NCI-H1694 treated with DMSO at 0.1 percent for 48 hours (cell line): ENCODE measurements at places on chromosomes 6 and 20.

GRCh38 chr20:57622579-57623381 lies 2.6 kb upstream of the ZBP1 start:
- DNase-seq: peak; percentile 22

DNA sequence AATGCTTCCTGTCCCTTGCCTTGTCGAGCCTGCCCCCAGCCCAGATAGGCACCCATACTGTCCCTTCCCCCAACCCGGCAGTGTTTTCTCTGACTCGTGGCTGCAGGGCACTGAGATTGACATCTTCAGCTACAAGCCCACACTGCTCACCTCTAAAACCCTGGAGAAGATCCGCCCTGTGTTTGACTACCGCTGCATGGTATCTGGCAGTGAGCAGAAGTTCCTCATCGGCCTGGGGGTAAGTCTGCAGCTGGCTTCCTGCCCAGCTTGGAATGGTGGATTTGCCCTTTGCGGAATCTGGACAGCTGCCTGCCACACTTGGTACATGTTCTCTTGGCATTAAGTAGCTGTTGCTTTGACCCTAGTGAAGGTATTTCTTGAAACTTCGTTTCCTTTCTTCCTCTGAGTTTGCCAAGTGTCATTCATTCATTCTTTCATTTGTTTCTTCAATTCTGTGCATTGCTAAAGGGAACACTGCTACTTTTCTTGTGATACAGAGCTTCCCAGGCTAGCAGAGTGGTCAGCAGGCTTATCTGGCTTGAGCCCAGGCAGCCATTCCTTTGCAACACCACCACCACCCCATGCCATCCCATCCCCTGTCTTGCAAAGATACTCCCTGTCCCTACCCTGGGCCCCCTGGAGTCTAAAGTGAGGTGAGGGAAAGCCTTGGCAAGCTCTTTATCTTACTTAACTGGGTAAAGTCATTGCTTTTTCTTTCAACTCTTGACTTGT lies 26.2 kb downstream of the CCDC167 start:
- peak; percentile 30 for DNase-seq

- no peak for DNase-seq
These were observed at the start of gene LBP for GRCh38 chr20:38346247-38346651. LBP (plus strand) TSS chr20:38346482; CDS start chr20:38346517, 35 bp downstream.

GRCh38 chr20:46555370-46555956 lies 5.0 kb upstream of the OCSTAMP start:
- DNase-seq: no peak

DNA sequence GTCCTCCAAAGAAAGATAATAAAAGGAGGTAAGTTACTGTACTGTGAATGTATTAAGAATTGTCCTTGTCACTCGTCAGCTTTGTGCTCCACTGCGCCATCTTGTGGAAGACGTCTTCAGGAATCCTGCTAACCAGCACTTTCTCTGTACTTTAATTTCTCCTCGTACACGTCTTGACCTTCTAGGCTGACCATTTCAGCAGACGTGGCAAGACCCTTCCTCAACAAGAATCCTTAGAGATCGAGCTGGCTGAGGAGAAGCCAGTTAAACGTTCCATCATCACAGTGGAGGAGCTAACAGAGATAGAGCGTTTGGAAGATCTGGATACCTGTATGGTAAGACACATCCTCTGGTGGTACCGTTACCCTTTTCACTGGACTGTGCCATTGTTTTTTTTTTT lies 95.5 kb upstream of the SCGN start:
- peak; percentile 26 for DNase-seq

GRCh38 chr20:24699321-24700165 lies 230.1 kb downstream of the SYNDIG1 start:
- no peak for DNase-seq

GRCh38 chr6:169829786-169830185 lies 78.4 kb downstream of the ERMARD start:
- no peak for DNase-seq

DNA sequence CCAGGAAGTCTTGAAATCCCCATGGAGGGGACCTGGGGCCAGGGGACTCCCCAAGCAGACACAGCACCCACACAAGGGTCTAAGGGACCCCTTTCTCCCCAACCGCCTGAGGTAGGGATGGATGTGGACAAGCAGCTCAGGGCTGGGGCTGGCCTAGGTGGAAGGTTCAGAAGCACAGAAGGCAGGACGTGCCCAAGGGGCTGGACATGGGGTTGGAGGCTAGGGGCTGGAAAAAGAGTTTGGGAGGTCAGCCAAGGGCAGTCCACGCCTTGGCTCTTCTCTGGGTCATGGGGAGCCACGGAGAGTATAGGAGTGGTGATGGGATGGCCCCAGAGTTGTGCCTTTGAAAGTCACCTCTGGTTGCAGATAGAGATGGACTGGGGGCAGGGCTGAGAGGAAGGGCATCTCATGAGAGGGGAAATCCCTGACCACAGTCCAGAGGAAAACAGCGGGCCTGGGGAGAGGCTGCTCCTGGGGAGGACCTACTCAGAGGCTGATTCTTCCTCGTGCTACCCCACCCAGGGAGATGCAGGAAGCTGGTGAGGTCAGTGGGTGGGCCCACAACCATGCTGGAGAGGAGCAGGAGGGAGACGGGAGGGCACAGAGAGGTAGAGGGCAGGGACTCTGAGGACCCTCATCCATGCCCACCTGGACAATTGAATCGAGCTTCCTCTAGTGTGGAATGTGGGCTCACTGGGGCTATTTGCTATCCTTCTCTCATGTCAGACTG lies 2.5 kb upstream of the HSPA12B start:
- DNase-seq: no peak

GRCh38 chr20:43960231-43960630 lies 45.6 kb downstream of the TOX2 start:
- DNase-seq: no peak

- DNase-seq: no peak
These were observed 37.7 kb downstream of the GRM4 start for GRCh38 chr6:34108176-34108575.

DNA sequence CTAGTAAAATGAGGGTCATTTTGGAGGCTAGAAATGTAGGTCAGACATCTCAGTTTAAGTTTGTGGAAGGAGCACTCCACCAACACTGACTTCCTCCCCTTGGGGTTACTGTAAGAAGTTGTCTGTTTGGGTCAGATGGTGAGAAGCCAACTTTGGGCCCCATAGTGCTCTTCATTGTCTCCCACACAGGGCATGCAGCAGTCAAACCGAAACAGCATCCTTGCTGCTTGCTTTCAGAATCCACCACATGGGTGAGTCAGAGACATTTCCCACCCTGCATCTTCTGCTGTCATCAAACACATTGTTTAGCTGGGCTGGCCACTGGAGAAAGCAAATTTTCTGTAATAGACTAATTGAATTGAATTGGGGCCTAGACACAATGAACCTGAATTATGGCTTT lies 16.8 kb downstream of the IL17F start:
- no peak for DNase-seq

DNA sequence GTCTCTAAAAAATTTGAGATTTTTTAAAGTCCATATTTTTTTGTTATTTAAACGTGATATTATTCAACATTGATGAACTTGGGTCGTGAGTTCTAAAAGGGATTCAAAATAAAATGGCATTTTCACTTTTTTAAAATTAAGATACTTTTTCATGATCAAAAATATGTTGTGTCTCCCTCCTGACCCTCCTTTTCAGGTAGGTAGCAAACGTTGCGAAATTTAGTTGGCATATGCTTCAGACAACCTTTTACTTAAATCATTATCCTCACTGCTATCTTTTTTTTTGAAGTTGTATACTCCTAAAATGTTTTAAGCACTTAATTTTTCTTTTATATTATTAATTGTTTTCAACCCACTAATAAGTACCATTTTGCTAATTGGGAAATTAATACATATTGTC lies 133.5 kb downstream of the ARHGAP18 start:
- no peak for DNase-seq
